ENCODE measurements at places on chromosomes 7 and 10.

GRCh38 chr10:84353052-84353803, 24.8 kb downstream of the CCSER2 start:
- no peak for DNase-seq

- DNase-seq, result no peak
Measured at GRCh38 chr10:113866551-113867394, 12.3 kb downstream of the NHLRC2 start.

GRCh38 chr10:74910976-74911350, 84.6 kb downstream of the KAT6B start:
- DNase-seq, result no peak

- no peak for DNase-seq
Measured at GRCh38 chr7:116752305-116753074, 80.5 kb downstream of the MET start.

DNA sequence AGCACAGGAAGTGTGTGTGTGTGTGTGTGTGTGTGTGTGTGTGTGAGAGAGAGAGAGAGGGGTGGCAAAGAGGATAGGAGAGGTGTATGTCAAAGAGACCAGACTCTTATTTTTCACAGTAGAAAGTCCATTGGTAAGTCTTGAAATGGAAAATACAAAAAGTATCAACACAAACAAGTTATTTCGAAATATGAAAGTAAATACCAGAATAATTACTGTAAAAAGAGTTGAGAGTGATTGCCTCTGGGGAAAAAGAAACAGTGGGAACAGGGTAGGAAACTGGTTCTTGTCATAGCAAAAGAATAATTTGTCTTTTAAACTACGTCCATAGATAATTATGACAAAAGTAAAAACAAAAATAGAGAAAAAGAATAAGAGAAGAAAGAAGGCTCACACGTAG, 29.0 kb upstream of the EIF5AL1 start:
- DNase-seq, result no peak

- no peak for DNase-seq
Measured at GRCh38 chr10:21234761-21235160, 290.7 kb downstream of the SKIDA1 start.

- DNase-seq, result no peak
Measured at GRCh38 chr7:42263971-42264370, 27.0 kb upstream of the GLI3 start.

GRCh38 chr7:137990251-137990941, 11.5 kb downstream of the CREB3L2 start:
- no peak for DNase-seq

- no peak for DNase-seq
Measured at GRCh38 chr10:43863859-43864591, 215.3 kb upstream of the ZNF32 start.

DNA sequence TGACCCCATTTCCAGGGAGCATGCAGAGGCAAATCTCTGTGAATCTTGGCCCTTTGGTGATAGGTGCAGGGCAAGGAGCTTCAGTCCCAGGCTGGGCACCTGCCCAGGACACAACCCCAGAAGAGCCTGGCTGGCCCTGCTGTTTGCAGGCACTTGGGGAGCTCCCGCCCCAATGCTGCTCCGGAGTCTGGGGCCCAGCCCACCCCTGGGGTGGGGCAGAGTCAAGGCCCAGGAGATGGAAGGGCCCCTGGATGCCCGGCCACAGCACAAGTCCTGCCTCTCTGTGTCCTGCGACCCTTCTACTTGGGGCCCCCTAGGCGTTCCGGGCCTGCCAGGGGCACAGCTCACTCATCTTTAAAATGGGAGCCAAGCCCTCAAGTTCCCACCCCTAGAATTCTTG, 24.7 kb downstream of the PDGFA start:
- DNase-seq, result no peak

- no peak for DNase-seq
Measured at GRCh38 chr7:107501593-107501992, 31.7 kb downstream of the GPR22 start.

DNA sequence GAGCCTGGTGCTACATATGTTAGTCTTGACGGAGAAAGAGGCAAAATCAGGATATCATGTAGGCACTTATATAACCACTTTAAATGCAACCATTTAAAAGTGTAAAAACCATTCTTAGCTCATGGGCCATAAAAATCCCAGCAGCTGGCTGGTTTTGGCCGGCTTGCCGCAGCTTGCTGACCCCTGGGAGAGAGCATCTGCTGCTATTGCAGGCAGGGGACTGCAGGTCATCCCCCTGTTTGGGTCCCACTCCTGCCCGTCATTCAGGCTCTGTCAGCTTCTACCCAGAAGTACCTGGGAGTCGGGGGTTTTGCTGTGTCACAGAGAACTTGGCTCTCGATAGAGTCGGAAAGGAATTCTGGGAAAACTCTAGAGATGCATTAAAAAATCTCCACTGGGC, 187.4 kb downstream of the CUX1 start:
- no peak for DNase-seq

DNA sequence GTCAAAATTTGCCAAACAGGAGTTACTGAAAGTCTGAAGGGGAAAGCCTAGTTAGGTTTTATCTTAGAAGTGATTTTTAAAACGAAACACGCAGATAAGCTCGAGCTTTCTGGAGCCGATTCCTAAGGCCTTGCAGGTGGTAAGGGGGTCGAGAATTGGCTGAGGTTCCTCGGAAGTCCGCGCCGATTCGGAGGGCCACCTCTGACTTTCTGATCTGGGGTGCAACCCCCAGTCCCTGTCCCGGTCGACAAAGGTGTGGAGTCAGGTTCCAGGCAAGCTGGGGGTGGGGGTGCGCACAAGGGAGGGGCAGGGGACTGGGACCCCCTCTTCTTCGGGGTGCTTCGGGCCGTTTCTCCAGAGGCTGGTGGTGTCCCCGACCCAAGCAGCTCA, 701 bp upstream of the CUL1 start:
- DNase-seq, result peak; percentile 24

GRCh38 chr10:18424200-18424599, 227.2 kb downstream of the NSUN6 start:
- no peak for DNase-seq

GRCh38 chr10:122707535-122707934, 7.9 kb upstream of the C10orf120 start:
- DNase-seq, result no peak

DNA sequence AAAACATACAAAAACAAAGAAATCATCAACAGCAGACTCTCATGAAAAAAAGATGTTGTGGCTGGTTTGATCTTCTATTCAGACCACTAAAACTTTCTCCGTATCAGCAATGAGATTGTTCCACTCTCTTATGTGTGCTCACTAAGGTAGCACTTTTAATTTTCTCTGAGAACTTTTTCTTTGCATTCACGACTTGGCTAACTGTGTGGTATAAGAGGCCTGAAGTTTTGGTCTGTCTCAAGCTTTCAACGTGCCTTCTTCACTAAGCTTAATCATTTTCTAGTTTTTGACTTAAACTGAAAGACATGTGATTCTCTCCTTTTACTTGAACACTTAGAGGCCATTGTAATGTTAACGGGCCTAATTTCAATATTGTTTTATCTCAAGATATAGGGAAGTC, 1231.6 kb downstream of the SORCS3 start:
- DNase-seq, result no peak

DNA sequence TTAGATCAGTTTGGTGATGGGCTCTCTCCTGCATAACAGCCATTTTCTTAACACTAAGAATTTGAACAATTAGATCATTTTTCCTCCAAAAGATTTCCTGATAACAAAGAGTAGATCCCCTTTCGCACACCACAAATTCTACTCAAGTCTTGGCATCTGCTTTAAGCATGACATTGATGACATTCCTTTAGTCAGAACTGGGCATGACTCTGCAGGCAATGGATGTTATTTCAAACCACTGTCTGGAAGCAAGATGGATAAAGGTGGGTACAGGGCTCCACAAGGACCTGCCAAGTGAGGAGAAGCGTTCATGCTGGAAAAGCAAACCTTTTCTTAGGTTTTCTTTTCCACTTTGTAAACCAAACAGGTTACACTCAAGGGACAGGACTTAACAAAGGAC, 123.5 kb downstream of the GLCCI1 start:
- no peak for DNase-seq

DNA sequence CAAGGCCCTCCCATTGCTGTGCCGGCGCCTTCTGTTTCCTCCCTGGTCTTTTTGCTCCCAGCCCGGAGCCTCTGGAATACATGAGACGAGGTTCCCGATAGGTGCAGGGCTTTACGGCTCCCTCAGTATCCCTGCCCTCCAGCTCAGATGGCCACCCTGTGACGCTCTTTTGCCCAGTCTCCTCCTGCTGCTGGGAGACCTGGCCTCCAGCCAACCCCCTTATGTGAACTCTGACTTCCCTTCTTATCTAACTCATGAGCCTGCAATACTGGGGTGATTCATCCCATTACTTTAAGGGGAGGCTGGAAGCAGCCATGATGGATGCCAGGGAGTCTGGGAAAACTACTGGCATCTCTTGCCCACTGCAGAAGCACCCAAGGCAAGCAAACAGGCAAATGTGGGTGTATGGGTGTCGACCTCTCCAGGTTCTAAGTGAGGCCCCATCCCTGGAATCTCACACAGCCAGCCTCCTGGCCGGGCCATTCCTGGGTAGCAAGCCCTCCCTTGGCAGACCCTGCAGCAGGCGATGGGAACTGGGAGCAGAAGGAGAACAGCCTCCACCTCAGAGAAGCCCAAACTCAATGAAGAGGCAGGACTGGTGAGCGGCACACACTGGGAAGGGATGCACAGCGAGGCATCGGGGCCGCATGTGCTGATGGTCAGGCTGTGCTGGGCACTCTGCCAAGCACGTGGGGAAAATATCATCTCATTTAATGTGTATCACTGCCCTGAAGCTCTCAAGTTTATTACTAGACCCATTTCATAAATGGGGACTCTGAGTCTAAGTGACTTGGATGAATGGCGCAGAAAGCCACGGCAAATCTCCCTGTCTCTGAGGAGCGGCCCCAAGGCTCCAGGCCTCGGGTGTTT, 97.5 kb downstream of the FAM53B start:
- no peak for DNase-seq

- DNase-seq, result no peak
Measured at GRCh38 chr7:30475580-30475979, 3.0 kb downstream of the NOD1 start.

- no peak for DNase-seq
Measured at GRCh38 chr10:96380821-96381220, 22.0 kb upstream of the OPALIN start.

GRCh38 chr7:152752200-152752912, 7.2 kb upstream of the ACTR3B start:
- no peak for DNase-seq

DNA sequence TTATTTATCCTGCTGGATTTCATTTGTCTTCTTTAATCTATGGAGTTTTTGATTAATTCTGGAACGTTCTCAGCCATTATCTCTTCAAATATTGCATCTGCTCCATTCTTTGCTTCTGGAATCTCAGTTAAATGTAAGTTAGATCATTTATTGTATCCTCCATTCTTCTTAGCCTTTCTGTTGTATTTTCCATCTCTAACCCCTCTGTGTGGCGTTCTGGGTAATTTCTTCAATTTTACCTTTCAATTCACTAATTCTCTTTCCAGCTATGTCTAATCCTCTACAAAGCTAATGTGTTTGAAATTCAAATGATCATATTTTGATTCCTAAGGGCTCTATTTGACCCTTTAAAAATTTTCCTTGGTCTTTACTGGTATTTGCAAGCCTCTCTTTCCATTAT, 92.4 kb downstream of the CDH23 start:
- DNase-seq, result no peak

- DNase-seq, result no peak
Measured at GRCh38 chr7:30420662-30421061, 57.9 kb downstream of the NOD1 start.

DNA sequence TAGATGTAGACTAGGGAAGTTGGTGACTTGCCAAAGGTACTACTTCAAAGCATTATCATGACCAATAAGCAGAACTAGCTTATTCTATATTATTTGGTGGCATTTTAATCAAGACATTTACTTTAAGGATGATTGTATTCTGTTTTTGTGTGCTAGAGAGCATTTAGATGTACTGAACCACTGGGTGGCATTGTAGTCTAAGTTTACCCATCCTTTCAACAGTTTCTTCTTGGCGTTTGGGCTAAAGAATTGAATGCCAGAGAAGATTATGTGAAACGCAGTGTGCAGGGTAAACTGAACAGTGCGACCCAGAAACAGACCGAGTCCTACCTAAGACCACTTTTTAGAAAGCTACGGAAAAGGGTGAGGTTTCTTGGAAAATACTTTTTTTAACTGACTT, 26.8 kb downstream of the PRPF18 start:
- DNase-seq, result no peak

DNA sequence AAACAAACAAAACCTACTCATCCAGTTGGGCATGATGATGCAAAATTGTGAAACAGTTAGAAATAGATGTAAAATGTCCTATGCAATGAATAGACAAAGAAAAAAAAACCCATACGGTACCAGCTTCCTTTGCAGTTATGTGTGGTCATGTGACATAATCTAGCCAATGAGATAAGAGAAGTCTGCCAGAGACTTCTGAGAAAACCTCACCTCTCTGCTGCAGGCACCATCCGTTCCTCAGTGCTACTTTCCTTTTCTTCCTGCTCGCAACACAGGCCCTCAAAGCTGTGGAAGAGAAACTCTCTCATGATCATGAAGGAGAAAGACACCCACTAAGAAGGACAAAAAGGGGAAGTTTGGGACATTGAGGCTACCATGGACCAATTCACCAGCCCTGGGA, 76.8 kb upstream of the CARD11 start:
- no peak for DNase-seq

DNA sequence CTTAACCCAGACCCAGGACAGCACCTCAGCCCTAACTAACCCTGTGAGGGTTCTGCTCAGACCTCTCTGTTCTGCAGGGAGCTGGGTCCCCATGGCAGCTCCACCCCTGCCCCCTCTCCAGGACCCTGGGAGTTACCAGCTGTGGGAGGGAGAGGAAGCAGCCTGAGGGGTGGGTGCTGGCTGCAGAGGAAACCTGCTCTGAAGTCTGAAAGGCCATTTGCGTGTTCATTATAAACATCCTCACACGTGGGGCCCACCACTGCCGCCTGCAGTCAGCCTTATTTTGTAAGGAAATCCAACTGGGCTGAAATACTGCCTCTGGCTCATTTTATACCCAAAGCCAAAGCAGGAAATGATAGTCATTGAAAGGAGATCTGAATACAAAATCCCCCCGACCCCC, 195.7 kb downstream of the TCERG1L start:
- no peak for DNase-seq

GRCh38 chr7:10838228-10838627, 135.4 kb upstream of the PHF14 start:
- DNase-seq, result no peak

- no peak for DNase-seq
Measured at GRCh38 chr10:88459530-88459929, 123.6 kb downstream of the RNLS start.

DNA sequence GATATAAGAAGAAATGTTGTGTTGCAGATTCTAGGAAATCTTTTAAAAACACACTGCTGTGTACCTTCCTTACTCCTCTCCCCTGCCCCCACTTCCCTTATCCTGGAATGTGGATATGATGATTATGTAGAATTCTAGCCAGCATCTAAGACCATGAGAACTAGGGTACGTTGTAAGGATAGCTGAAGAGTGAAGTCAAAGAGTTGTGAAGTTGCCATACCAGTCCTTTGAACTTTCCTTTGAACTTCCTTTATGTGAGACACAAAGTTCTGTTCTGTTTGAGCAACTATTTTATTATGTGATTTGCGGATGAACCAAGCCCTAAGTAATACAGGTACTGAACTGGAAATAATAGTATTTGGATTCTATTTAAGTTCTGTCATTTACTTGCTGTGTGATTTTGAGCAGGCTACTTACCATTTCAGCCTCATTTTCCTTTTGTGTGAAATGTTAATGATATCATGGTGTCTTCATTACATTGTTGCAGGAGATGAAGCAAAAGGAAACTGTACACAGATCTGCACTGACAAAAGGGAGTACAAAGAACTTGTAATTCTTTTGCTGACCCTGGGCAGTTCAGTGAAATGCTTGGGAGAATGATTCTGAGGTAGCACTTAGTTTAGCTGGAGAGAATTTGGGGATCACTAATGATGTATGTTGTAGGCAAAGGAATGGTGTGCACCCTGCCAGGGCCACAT, 31.4 kb downstream of the RPA3 start:
- DNase-seq, result no peak
